ENCODE measurements at places on chromosomes 5 and 9. TPM values are rescaled to one million over a fixed set of nuclear protein-coding genes. Genes with fewer than 3 reads are reported as not detected.

Gene PCDHGA4
- 1.0 TPM for total RNA-seq

Gene TAF1L
- total RNA-seq: not detected

Gene TMED7
- total RNA-seq: 71.6 TPM

Gene DMRT3
- not detected for total RNA-seq

Gene TSPAN17
- total RNA-seq: 22.2 TPM

Gene LCNL1
- total RNA-seq: under 0.01 TPM

Gene CSF1R
- not detected for total RNA-seq

Gene JAKMIP2
- total RNA-seq: 14.1 TPM

Gene ADAMTS16
- total RNA-seq: 0.30 TPM

Gene C1QTNF3
- 0.34 TPM for total RNA-seq

Gene OTULINL
- 1.0 TPM for total RNA-seq

Gene SGCD
- total RNA-seq: 1.3 TPM

Gene ARHGEF28
- total RNA-seq: 9.2 TPM

Gene ZNF883
- 1.7 TPM for total RNA-seq

Gene PLAC8L1
- not detected for total RNA-seq

Gene TRIP13
- 53.3 TPM for total RNA-seq
